ENCODE measurements at places on chromosomes 5 and 9.

- no peaks in the 10 kb centered on the region for H3K27me3 ChIP-seq
- H3K4me1 ChIP-seq = no peaks in the 10 kb centered on the region
- no peak for DNase-seq
- H3K27ac ChIP-seq = no peak overlapping the region
- H3K4me3 ChIP-seq = no peak overlapping the region
- H3K36me3 ChIP-seq = no peaks in the 10 kb centered on the region
Measured at GRCh38 chr9:117247266-117247665, 167.6 kb downstream of the ASTN2 start.

DNA sequence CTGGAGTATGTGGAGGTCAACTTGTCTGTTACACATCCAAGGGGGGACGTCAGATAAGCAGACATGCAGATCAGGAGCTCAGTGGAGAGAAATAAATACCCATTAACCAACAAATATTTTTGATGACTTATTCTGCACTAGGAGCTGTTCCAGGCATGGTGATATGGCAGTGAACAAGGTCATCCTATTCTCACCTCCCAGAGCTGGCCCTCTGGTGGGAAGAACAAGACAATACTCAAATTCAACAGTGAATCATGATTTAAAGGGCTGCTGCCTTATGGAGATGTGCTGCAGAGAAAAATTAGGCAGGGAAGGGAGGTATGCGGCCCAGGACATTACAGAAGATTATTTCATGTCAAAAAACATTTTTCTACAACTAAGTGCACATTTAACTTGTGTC lies 36.5 kb downstream of the SYK start:
- H3K27me3 ChIP-seq = no peaks in the 10 kb centered on the region
- no peaks in the 10 kb centered on the region for H3K4me1 ChIP-seq
- H3K4me3 ChIP-seq = no peak overlapping the region
- H3K36me3 ChIP-seq = no peaks in the 10 kb centered on the region

DNA sequence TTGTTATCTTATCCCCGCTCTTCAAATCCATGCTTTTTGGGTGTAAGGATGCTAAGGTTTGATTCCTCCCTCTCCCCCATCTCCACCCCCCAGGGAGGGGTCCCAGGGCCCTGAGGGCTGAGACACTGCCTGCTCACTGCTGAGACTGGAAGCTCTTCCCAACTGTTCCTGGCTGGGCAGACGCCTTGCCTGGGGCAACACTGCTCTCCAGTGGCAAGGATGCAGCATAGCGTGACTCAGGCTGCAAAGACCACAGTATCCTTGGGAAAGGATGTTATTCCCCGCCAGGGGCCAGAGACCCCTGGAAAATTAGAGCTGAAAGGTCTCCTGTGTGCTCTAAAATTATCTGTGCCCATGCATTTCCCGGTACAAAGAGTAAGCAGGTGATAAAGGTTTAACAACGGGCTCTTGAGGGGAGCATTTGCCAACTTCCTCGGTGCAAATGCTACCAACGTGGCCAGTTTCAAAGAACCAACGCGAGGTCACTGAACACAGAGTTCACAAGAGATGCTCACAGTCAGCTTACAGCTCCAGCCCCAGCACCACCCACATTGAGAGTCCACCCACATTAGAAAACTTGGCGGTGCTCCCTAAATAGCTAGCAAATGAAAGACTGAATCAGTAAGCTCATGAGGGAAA lies 271.9 kb downstream of the NSG2 start:
- H3K27ac ChIP-seq = no peak overlapping the region
- no peak overlapping the region for H3K4me3 ChIP-seq
- peaks cover 1% of the 10 kb centered on the region for H3K36me3 ChIP-seq
- H3K4me1 ChIP-seq = no peaks in the 10 kb centered on the region

GRCh38 chr5:172325452-172325851 lies 41.9 kb upstream of the UBTD2 start:
- no peak overlapping the region for H3K4me3 ChIP-seq
- DNase-seq = no peak
- no peaks in the 10 kb centered on the region for H3K36me3 ChIP-seq
- no peak overlapping the region for H3K27ac ChIP-seq
- H3K4me1 ChIP-seq = no peaks in the 10 kb centered on the region
- no peaks in the 10 kb centered on the region for H3K27me3 ChIP-seq

DNA sequence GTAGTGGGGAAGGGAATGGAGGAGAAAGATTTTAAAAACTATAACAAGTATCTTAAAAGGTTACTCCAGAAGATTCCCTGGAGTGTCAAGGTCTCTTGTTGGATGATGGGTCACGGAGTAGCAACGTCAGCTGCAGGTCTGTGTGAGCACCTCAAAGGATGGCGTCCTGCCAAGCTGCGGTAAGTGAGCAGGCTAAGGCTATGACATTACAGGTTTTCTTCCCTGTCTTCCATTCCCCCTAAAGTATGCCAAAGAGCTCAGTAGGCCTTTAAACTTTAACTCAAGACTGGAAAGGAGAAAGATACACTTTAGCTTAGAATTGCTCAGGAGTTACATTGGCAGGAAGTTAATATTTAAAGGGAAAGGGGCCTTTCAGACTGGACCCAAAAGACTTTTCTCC lies 17.5 kb downstream of the SPOCK1 start:
- no peak overlapping the region for H3K4me3 ChIP-seq
- H3K4me1 ChIP-seq = no peaks in the 10 kb centered on the region
- DNase-seq = no peak

DNA sequence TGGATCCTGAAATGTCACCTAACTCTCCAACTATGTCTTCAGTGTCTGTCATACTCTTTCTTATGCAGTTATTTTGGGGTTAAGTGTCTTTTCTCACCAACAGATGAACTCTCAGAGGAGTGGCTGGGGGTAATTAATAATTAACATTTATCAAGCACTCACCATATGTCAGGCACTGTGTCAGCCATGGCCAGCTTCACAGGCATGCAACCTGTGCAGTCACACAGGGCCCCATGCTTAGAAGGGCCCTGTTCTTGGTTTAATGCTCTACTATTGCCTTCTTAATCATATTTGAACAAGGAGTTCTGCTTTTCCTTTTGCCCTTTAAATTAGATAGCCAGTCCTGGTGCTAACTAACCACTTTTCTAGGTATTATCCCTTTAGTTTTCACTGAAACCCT lies 3.4 kb upstream of the GRPEL2 start:
- peaks cover 2% of the 10 kb centered on the region for H3K4me1 ChIP-seq
- no peak overlapping the region for H3K27ac ChIP-seq
- H3K36me3 ChIP-seq = no peaks in the 10 kb centered on the region

- H3K4me3 ChIP-seq = no peak overlapping the region
- no peaks in the 10 kb centered on the region for H3K36me3 ChIP-seq
- H3K27me3 ChIP-seq = no peaks in the 10 kb centered on the region
Measured at GRCh38 chr9:19171271-19171670, 44.0 kb upstream of the PLIN2 start.

- no peak overlapping the region for H3K27ac ChIP-seq
- no peak overlapping the region for H3K4me3 ChIP-seq
- H3K36me3 ChIP-seq = peaks cover 14% of the 10 kb centered on the region
- H3K4me1 ChIP-seq = no peaks in the 10 kb centered on the region
- no peaks in the 10 kb centered on the region for H3K27me3 ChIP-seq
Measured at GRCh38 chr9:130639866-130640555, 24.4 kb upstream of the PRDM12 start.

DNA sequence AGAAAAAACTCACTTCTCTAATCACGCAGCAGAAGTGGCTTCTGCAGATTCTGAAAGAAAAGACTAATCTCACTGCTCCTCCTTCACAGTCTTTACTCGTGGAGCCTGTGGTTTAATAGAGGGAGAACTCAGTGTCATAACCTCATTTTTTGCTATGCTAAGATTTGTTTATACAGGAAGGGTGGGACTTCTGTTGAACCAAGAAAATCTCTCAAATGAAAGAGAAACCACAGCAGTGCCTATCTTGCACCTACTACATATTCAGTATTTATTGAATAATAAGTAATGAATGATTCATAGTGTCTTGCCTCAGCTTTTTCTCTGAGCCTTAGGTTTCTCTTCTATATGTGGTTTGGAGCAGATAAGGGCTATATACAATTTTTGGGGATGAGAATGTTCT lies 136.1 kb upstream of the DMAC1 start:
- H3K4me3 ChIP-seq = no peak overlapping the region
- no peaks in the 10 kb centered on the region for H3K27me3 ChIP-seq
- no peaks in the 10 kb centered on the region for H3K36me3 ChIP-seq
- H3K4me1 ChIP-seq = no peaks in the 10 kb centered on the region

GRCh38 chr5:135869935-135870334 lies 25.7 kb downstream of the IL9 start:
- H3K36me3 ChIP-seq = no peaks in the 10 kb centered on the region
- no peak overlapping the region for H3K4me3 ChIP-seq

- H3K4me1 ChIP-seq = no peaks in the 10 kb centered on the region
- peaks cover 2% of the 10 kb centered on the region for H3K27me3 ChIP-seq
- H3K4me3 ChIP-seq = no peak overlapping the region
Measured at GRCh38 chr9:7300484-7300883, 499.1 kb downstream of the DMAC1 start.

DNA sequence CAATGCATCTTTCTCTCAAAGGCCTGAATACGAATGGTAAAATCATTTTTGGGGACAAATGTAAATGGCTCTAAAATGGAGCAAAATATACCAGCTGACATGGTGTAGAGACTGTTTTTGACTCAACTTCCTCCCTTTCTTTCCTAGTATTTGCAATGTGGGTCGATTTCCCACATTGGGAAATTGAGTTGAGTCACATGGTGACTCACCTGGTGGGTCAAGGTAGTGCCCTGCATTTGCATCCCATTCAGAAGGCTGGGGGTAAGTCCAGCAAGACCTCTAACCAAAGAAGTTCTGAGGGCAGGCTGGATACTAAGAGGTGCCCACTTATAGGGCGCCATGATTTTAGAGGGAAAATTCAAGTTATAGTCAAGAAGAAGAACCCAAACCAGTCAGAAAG lies 179.6 kb upstream of the MPDZ start:
- DNase-seq = no peak
- H3K4me1 ChIP-seq = no peaks in the 10 kb centered on the region
- no peaks in the 10 kb centered on the region for H3K27me3 ChIP-seq

- H3K27ac ChIP-seq = no peak overlapping the region
- no peak for DNase-seq
- H3K27me3 ChIP-seq = no peaks in the 10 kb centered on the region
- H3K36me3 ChIP-seq = no peaks in the 10 kb centered on the region
Measured at GRCh38 chr5:6819521-6819920, 106.3 kb downstream of the TENT4A start.

Data from fibroblast of lung (primary cell).